Activated naive CD4-positive, alpha-beta T cell treated with anti-CD3 and anti-CD28 coated beads for 36 hours (primary cell): ENCODE measurements at places on chromosomes 16 and 17. TPM values are rescaled to one million over a fixed set of nuclear protein-coding genes. Genes with fewer than 3 reads are reported as not detected.
A peak's percentile ranks its signal among the peaks of the same experiment; 100 is the strongest.

DNA sequence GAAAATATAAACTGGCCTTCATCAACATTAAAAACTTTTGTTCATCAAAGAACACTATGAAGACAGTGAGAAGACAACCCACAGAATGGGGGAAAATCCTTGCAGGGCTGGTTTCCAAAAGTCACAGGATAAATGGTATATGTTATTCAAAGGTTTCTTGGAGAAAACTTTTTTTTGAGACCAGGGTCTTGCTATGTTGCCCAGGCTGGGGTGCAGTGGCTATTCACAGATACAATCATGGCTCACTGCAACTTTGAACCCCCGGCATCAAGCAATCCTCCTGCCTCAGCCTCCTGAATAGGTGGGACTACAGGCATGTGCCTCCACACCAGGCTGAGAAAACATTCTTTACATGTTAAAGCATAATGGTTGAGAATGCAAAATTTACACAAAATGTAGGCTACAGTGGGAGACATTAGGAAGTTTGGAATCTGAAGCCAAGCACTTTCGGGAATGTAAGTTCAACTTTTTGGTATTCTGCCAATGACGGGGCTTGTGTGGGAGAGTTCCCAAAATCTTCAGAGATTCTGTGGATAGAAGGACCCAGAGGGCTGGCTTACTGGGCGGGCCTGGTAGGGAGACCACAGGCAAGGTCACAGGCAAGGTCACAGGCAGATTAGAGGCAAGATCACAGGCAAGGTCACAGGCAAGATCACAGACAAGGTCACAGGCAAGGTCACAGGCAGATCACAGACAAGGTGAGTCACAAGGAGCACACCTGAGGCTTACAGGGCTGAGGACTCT, 24.2 kb upstream of the ATP2A3 start:
- peaks cover 6% of the 10 kb centered on the region for H3K4me1 ChIP-seq
- no peak for DNase-seq
- no peak overlapping the region for H3K27ac ChIP-seq
- no peak overlapping the region for H3K4me3 ChIP-seq

- DNase-seq, result peak; percentile 84
- H3K4me1 ChIP-seq, result peaks cover 33% of the 10 kb centered on the region
- peak overlapping the region; percentile 95 for H3K27ac ChIP-seq
- peak overlapping the region; percentile 87 for H3K4me3 ChIP-seq
- H3K27me3 ChIP-seq, result no peaks in the 10 kb centered on the region
- H3K36me3 ChIP-seq, result no peaks in the 10 kb centered on the region
These were observed 1.8 kb downstream of the KIAA0513 start for GRCh38 chr16:85029408-85029784.

- H3K36me3 ChIP-seq, result no peaks in the 10 kb centered on the region
- no peak for DNase-seq
- no peak overlapping the region for H3K27ac ChIP-seq
These were observed 169.7 kb upstream of the ZFHX3 start for GRCh38 chr16:73217654-73218053.

GRCh38 chr17:54255696-54256095, 433.0 kb downstream of the KIF2B start:
- DNase-seq, result no peak
- H3K36me3 ChIP-seq, result no peaks in the 10 kb centered on the region
- H3K27me3 ChIP-seq, result no peaks in the 10 kb centered on the region
- H3K27ac ChIP-seq, result no peak overlapping the region

DNA sequence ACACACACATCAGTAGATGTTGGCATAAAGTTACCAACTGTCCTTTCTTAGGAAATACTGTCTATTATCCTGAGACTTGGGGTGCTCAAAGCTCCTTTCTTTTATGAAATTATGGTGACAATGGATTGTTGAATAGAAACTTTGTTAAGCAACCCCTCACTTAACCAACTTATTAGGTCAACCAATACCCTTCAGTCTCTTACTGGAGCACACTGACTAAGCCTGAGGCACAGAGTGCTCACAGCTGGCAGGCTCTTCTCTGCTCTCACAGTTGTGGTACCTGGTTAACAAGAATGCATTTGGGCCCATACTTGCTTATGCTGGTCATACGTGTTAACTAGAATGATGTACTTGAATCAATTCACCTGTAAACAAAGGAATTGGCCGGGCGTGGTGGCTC, 24.8 kb downstream of the CD300LF start:
- H3K27me3 ChIP-seq, result no peaks in the 10 kb centered on the region
- H3K4me1 ChIP-seq, result peaks cover 7% of the 10 kb centered on the region
- H3K4me3 ChIP-seq, result no peak overlapping the region
- no peak overlapping the region for H3K27ac ChIP-seq

HP gene
- total RNA-seq, result not detected

CPD gene
- total RNA-seq, result 37.9 TPM

BPTF gene
- total RNA-seq, result 58.1 TPM

TAT gene
- total RNA-seq, result not detected

RAB11FIP4 gene
- 31.3 TPM for total RNA-seq

SLC5A11 gene
- not detected for total RNA-seq

PYY gene
- total RNA-seq, result not detected

PSMB3 gene
- 369 TPM for total RNA-seq
